GM12892 (cell line): ENCODE measurements at places on chromosomes 11 and 22.

DNA sequence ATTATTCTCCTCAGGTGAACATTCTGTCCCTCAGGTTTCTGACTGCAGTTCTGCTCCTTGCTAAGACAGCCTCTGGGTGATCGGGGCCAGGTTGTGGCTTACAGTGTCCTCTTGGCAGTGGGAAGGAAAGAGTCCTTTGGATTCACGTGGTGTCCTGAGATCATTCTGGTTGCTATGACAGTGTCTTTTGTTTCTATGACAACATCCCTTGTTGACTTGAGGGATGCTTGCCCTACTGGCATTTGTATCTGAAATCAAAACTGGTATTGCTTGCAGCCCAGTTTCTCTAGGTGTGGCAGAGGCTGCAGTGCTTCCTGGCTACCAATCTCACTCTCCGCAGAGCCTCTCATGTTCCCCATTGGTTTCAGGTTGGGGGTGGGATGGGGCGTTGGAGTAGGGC, 151.8 kb upstream of the CCDC90B start:
- DNase-seq: no peak

DNA sequence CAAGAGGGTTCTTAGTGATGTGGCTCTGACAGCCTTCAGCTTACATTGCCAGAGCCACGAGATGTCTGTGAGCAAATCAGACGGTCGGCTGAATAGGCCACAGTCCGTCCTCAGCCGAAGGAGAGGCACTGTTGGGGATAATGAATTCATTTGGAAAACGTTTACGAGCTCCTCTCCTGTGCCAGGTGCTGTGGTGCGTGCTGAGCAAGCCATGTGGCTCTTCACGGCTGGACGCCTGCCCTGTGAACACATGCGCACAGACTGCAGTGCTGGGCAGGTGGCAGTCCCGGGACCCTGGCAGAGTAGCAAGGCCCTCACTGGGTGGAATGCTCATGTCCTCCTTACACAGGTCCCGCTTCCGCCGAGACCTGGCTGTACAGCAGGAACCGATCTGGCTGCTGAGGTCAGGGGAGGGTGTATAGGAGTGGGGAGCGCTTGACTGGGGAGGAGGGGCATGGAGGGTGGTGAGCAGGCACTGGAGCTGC, 6.8 kb downstream of the TBC1D22A start:
- DNase-seq: no peak

DNA sequence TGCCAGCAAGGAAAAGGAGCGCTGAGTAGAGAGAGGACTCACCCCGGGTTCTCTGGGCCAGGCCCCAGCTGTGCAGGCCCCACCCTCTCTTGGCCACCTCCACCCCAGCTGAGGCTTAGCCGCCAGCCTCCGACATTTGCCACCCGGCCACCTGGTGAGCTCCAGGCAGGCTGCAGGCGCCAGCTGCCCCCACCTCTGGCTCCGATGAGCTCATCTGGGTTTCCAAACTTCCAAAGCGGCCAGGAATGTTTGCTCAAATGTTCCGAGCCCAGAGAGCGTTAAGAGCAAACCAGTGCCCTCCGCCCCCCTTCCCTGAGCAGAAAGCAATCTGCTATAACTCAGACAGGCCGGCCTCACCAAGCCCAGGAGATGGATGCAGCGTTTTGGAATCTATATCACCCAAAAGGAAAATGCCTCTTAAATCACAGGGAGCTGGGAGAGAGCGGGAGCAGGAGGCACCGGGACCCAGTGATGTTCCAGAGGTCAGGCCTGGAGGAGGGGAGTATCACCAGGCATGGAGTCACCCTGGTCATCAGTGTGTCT, 9.1 kb upstream of the MN1 start:
- no peak for DNase-seq

DNA sequence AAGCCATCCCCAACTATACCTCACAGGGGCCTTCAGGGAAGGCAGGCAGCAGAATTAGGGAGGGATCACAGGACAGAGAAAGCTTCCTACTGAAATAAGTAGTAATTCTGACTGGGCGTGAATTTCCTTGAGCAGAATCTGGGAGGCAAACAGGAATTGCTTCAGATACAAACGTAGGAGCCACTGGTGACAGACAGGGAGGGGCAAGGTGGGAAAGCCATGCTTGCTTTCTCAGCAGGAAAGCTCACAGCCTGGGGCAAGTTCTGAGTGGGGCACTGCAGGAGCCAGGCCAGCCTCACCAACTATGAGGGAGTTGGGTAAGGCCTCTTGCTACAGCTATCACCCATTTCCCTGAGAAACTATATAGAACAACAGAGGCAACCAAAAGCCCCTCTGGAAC, 43.6 kb downstream of the ARHGAP32 start:
- DNase-seq: no peak

DNA sequence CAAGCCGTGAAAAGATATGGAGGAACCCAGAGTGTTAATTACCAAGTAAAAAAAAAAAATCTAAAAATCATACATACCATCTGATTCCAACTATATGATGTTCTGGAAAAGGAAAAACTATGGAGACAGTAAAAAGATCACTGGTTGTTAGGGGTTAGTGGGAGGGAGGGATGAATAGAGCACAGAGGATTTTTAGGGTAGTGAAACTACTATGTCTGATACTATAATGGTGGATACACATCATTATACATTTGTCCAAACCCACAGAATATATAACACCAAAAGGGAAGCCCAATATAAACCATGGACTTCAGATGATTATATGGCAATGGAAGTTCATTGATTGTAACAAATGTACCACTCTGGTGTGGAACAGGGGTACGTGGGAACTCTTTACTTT, 74.1 kb downstream of the ENTHD1 start:
- no peak for DNase-seq

DNA sequence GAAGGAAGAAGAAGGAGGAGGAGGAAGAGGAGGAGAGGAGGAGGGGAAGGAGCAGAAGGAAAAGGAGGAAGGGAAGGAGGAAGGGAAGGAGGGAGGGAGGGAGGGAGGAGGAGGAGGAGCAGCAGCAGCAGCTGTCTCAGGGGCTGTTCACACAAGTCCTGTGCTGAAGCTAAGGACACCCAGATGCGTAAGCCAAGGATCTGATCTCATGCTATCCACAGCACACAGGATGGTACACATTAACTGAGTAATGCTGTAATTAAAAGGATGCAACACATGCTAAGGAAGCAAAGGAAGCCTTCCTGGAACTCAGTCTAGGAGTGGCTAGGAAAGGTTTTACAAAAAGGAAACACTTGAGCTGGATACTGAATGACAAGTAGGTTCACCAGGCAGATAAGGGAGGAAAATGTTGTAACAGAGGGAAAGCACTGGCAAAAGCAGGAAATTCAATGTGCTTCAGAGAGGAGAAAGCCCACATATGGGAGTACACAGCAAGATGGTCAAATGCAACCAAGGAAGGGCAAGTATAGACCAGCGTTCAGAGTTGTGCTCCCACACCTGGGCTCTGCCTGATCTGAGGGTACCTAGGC, 32.0 kb downstream of the TRIM66 start:
- DNase-seq: no peak

- DNase-seq: no peak
These were observed 85.2 kb downstream of the CCDC81 start for GRCh38 chr11:86459682-86460460.

GRCh38 chr11:69647390-69647748, 6.4 kb downstream of the CCND1 start:
- DNase-seq: no peak

- DNase-seq: no peak
These were observed 4.7 kb upstream of the SUSD2 start for GRCh38 chr22:24176630-24177029.

DNA sequence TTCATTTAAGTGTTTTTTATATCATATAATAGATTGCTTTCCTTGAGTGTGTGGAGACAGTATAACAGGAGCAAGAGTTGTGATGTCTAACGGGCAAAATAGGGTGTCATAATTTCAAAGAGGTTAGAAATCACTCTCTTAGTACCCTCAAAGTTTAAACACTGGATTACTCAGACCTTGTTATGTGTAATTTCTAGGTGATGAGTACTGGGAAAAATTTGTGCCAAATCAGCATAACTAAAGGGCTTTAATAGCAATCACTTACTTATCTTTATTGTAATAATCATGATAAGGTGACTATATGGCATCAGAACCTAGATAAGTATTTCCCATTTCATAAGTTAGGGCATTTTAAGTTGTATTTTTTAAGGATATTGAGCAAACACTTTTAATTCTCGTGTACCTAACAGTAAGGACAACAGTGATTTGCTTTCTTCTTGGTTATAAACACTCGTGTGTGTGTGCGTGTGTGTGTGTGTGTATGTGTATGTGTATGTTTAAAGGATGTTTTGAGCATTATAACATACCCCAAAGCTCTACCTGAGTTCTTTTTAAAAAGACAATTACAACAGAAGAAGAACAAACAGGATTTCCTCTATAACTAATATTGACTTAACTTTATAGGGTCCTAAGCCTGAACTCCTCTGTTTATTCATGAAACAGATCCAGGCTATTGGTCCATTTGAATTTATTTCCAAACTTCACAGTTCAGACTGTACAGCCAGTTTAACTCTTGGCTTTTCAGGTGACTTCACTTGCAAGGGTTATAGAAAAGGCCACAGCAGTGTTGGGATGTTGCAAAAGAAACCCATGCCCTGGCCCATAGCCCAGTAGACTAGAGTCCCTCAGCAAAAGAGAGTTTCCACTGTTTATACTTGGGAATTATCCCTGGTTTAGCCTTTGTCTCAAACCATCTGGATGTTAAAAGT, 23.7 kb upstream of the PDE3B start:
- no peak for DNase-seq

- DNase-seq: no peak
These were observed 249.9 kb downstream of the TTC28 start for GRCh38 chr22:28429711-28430110.

DNA sequence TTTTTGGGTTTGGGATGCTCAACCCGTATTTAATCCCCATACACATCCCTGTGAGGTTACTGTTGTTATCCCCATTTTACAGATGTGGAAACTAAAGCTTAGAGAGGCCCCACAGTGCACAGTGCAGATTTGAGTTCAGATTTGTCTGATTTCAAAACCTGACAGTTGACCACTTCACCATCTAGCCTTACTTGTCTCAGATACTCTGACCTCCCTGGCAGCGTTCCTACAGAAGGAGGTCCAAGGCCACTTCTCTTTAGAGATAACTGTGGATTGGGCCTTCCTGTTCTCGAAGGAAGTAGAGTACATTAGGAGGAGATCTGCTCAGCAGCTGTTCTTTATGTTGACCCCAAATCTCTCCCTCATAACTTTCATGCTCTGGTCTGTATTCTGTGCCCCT, 46.7 kb upstream of the CTTN start:
- DNase-seq: no peak

GRCh38 chr22:44592824-44593148, 94.8 kb upstream of the RTL6 start:
- no peak for DNase-seq

GRCh38 chr11:20172721-20173447, 12.6 kb upstream of the DBX1 start:
- no peak for DNase-seq
